HTR-8/SVneo (cell line): ENCODE measurements at places on chromosomes 6 and 20.

- no peak for DNase-seq
Observed at GRCh38 chr20:7843613-7844012, 96.6 kb downstream of the HAO1 start.

DNA sequence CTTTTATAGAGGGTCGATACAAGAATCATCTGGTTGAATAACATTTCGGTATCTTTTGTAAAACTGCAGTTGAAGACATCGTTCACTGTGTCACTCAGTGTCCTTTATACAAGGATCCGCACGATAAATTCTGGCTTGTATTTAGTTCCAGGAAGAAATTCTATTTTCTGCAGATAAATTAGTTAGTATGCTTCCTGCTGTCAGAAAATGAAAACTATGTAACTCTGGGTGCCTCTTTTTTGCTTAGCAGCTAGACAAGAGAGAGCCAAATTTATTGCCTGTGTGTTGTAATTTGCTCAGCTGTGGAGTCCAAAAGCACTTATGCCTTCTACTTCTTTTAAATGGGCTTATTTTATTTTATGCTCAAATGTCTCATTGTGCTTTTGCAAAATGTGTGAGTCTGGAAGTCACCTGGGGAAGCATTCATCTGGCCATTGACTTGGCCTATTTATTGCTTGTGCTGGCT is 56.5 kb upstream of the KCNK16 start:
- DNase-seq = no peak

DNA sequence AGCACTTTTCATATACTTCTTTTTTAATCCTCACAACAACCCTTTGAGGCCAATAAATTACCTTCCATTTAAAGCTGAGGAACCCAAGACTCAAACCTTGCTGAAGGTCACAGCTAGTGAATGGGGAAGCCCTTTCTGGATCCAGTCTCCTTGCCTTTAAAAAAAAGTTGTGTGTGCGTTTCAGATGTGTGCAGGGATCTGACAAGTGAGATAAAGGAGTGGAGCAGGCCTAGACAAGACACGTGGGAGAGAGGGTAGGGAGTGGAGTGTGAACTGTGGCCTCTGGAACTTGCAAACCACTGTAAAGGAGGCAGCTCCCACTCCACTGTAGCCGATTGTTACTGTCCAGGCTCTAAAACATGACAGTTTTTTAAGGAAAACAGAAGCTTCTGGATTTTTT is 1.9 kb downstream of the KLHL32 start:
- no peak for DNase-seq

DNA sequence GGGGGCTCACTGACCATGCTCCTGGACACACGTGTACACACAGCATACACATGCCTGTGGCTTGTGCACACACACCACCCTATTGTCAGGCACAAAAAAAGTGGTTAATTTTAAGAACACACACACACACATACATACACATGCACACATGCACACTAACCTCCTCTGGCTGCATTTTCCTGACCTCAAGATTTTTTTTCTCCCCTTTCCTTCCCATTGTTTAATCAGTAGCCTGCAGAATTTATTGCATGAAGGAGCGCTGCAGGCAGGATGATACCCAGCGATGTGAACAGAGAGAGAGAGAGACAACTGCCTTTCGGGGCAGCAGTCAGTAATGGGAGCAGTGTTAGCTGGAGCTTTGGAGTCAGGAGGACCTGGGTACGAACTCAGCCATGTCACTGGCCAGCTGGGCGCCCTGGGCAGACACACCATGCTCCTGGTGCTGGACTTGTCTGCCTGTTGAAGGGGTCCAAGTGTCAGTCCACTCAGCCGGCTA is 990 bp upstream of the TRAF3IP2 start:
- DNase-seq = no peak

GRCh38 chr6:42783177-42783875 is 1.5 kb downstream of the BICRAL start:
- peak; percentile 65 for DNase-seq

- no peak for DNase-seq
Observed at GRCh38 chr20:44003609-44004008, 89.0 kb downstream of the TOX2 start.

- no peak for DNase-seq
Observed at GRCh38 chr6:74610352-74610751, 595.5 kb downstream of the COL12A1 start.

DNA sequence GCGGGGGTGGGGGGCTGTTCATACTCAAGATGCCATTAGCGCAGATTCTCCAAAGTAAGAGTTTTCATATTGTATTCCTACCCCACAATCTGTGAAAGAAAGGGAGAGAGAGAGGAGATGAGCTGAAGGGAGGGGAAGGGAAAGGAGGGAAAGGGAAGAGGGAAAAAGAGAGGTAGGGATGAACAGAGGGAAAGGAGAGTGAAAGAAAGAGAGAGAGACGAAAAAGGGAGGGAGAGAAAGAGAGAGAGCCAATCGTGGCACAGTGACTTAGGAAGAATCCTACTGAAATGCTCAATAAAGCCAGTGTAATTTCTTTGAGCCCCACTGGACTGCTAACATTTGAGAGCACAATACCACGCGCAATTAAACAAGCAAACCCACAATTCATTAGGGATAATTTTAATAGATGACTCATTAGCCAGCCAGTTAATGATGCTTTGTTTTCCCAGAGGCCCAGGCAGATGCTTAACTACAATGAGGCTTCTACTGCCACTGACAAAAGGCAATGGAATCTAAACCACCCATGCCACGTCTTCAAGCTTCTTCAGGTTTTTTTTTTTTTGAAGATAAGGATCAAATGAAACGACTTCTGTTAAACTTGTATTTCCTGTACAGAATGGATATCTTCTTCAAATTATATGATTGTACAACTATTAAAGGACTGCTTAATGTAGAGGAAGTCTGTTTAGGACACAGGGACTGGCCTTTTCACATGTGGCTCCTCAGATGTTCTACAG is 306.8 kb downstream of the FOXC1 start:
- no peak for DNase-seq

DNA sequence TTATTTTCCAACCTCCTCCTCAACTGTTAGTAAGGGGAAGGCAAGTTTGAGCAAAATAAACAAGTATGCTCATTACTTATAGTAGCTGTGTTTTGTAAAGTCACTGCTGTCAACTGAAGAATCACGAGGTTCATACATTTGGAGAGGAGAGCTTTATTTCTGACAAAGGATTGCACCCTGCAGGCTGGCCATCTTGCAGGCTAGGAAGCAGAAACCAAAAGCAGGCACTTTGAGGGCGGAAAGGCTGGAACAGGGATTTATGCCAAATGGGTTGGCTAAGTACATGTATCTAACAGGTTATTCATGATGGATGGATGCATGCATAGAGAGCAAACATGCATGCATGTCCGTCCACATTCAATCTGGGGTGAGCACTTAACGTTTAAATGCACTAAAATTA is 46.7 kb downstream of the PSMB1 start:
- no peak for DNase-seq

DNA sequence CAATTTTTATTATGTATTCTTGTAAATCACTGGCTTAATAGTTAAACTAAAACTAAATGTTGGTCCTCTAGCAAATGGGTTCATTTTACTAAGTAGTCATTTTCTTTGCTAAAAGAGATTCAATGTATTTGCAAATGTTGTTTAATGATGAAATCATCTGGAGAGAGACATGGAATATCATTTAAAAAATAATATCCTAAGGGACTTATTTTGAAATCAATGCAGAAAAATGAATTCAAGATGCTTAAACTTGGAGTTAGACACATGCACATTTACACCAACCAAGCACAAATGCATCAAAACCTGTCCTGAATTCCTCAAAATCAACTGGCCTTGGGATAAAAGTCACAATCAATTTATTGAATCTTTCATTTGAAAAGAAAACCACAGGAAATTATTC is 165.0 kb upstream of the RNF217 start:
- no peak for DNase-seq

- no peak for DNase-seq
Observed at GRCh38 chr20:62785393-62785792, 10.9 kb upstream of the MRGBP start.

DNA sequence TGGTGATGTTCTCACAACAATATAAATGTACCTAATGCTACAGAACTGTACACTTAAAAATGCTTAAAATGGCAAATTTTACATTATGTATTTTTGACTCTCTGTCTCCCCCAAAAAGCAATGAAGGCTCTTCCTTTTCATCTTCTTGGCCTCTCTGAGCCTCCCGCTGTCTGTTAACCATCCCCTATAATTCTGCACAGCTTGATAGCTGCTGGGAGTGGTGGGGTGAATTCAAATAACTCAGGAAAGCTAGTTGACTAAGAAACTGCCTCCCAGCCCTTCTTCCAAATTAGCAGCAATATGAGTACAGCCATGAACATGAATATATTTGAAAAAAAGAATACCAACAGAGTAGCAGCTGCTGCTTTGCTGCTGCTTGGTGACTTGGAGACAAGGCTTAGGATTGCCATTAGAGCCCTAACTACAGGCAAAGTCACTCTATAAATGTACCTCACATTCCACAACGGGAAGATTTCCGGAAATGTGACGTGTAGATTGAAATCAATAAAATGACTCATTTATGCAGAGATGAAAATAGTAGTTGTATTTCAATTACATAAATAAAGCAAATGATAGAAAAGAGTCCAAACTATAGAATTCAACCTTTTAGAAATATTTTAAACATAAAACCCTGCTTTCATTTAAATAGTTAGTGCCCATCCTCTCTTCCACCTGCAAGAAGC is 200.1 kb upstream of the HEY2 start:
- no peak for DNase-seq

DNA sequence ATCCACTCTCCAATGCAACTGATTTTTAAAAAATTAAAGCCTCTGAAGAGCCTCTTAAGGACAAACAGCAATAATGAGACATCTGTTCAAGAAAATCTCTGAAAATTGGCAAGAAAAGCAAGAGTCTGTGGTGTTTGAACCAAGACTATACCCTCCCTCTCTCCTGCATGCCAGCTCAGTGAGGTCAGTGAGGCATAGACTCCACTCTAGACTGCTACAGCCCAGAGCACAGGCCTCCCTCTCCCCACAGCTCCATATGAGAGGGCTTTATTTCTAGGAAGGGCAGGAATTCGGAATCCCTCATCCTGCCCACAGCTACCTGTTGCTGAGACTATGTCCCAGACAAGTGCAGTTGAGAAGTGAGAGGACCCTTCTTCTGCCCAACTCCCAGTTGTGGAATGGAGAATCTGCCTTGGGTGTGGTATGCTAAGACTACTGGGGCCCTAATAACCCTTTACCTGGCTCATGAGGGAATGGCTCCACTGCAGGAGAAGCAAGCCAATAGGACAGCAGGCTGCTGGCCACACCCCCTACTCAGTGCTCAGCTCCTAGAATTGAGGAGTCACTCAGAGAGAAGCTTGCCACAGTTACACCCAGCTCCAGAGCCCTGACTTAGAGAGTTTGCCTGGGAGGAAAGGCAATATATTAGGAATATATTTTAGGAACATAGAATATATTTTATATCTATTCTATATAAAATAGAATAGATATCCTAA is 22.7 kb upstream of the HLA-DQA1 start:
- no peak for DNase-seq

GRCh38 chr20:64039293-64040160 is 3.5 kb downstream of the C20orf204 start:
- no peak for DNase-seq

DNA sequence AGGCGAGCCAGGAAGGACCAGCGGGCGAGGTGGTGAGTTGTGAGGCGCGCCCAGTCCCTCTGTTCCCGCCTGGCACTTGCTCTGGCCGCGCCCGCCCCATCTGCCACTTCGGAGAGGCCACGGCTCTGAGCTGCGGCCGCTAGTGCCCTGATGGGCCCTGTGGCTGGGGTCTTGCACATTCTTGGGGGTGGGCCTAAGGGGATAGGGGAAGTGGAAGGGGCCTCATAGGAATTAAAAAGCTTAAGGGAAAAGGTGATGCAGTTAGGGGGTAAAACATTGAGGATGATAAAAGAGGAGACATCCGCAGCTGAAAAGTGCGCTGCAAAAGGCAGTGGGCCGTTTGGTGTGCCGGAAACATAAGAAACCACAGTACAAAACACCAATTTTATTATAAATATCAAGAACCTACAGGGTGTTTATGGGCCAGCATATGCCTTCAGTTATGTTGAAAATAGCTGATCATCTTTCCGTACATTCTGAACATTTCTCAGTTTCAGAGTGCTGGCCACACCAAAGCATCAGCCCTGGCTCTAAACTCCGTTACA is 1.1 kb upstream of the PSMB8 start:
- no peak for DNase-seq

DNA sequence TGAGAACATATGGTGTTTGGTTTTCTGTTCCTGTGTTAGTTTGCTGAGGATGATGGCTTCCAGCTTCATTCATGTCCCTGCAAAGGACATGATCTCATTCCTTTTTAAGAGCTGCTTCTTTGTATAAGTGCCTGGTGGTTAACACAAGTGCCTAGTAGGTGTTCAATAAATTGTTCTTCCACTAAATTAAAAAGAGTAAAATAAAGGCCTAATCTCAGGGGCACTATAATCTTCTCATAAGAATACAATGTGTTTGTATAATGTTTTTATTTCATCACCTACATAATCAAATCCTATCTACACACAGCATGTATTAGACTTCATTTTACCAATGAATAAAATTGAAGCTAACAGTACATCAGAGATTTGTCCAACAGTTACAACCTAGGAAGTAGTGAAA is 252.7 kb downstream of the KHDC1L start:
- no peak for DNase-seq

- peak; percentile 18 for DNase-seq
Observed at GRCh38 chr6:163170294-163170883, 244.1 kb upstream of the QKI start.
